ENCODE measurements at places on chromosomes 1 and 21.

- DNase-seq: no peak
Measured at GRCh38 chr1:41902159-41902577, 16.6 kb downstream of the HIVEP3 start.

- no peak for DNase-seq
Measured at GRCh38 chr1:43779805-43780403, 72.6 kb downstream of the ST3GAL3 start.

GRCh38 chr1:3132660-3133059 is 63.7 kb downstream of the PRDM16 start:
- DNase-seq: no peak

GRCh38 chr1:48841461-48841860 is 64.8 kb upstream of the BEND5 start:
- DNase-seq: no peak

GRCh38 chr1:117537291-117537920 is 68.4 kb upstream of the TENT5C start:
- no peak for DNase-seq

All from sciatic nerve (tissue), 2 donors.